AG09309 (cell line): ENCODE measurements at places on chromosomes 5 and 9.

DNA sequence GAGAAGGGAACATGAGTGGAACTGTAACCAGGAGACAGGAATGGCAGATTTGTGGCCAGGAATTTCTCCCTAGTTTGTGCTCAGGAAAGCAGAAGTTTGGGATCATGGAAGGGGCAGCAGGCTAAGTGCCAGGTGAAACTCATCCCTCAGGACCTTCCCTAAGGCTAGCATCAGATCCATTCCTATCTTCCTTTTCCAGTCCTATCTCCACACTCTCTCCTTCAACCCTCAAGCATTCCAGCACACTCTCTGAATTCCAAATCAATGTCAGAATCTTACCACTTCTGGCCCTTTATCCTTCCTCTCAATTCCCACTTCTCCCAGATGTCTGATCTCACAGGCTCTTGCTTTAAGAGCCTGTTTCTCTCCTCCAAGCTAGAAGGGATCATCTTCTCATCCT is 53.2 kb upstream of the GRIA1 start:
- no peak for DNase-seq

DNA sequence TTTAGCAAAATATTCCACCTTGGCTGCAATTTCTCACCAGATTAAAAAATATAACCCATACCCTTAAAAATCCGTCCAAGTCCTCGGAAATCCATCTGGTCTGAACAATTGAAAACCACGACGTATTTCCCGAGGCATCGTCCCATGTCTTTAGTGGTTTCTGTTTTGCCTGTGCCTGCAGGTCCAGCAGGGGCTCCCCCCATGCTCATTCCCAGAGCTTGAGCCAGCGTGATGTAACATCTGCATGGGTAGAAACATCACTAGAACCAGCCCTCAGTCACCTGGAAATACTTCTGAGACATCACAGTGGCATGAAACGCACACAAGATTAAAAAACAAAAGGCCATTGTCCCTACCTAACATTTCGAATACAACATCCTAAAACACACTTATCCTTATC is 114.0 kb downstream of the DNAH5 start:
- DNase-seq, result no peak

- DNase-seq, result no peak
These were observed 694.6 kb downstream of the DNAH5 start for GRCh38 chr5:13249854-13250253.

DNA sequence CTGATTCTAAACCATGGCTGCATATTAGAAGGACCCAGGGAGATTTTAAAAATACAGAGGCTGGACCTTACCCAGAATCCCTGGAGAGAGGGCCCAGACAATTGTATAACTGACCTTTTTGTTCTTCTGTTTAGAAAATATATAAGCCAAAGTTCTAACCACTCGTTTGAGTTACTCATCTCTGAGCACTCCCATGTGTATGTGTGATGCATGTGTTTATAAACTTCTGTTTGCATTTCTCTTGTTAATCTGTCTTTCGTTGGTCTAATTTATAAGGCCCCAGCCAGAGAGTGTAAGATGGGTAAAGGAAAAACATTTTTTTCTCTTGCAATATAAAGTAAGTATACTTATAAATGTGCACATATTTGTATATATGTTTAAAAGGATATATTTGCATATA is 443.9 kb downstream of the ZNF608 start:
- no peak for DNase-seq

- no peak for DNase-seq
These were observed 17.6 kb upstream of the LCP2 start for GRCh38 chr5:170315154-170315553.

DNA sequence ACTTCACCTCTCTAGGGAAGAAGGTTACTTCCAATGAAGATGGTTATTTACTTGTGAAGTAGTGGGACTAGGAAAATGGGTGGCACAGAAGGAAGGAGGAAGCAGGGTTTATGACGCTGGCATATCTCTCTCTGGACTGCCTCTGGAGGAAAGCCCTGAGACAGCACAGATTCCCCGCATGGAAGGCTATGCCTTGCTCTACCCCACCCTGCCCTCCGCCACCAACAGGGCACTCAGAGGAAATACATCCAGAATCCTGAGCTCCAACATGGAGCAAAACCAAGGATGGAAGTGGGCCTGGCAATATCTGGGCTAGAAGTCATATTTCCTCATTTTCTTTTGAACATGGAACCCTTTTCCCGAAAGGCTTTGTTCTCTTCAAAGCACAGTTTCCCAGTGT is 346.9 kb downstream of the ZSWIM6 start:
- DNase-seq, result no peak

- DNase-seq, result no peak
These were observed 54.6 kb upstream of the ECM2 start for GRCh38 chr9:92590377-92590776.

DNA sequence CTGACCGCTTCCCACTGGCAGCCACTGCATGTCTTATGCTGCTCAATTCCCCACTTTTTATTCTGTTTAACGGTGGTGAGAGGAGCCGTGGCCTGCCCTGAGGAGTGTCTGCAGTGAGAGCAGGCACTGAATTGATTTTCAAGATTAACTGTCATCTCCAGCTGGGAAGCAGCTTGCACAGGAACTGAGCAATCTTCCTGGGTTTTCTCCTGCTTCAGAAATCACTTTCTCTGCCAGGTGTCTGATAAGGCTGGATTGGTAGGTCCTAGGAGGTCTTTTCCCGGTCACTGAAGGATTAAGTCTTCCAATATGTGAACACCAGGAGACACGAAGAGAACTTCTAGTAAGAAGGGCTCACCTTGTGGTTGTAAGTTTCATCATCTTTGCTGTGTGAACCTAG is 181.1 kb upstream of the RAD23B start:
- DNase-seq, result no peak

GRCh38 chr5:147902609-147903115 is 3.7 kb downstream of the C5orf46 start:
- DNase-seq, result no peak

- no peak for DNase-seq
These were observed 4.3 kb downstream of the CNOT8 start for GRCh38 chr5:154862766-154863165.

GRCh38 chr5:43281840-43282658 is 31.2 kb downstream of the HMGCS1 start:
- no peak for DNase-seq

GRCh38 chr5:115309751-115310370 is 13.4 kb upstream of the CCDC112 start:
- peak; percentile 13 for DNase-seq

GRCh38 chr9:7132605-7133004 is 374.8 kb downstream of the KDM4C start:
- DNase-seq, result no peak

- DNase-seq, result no peak
These were observed 1.5 kb downstream of the RASGRF2 start for GRCh38 chr5:80961376-80962281.

- DNase-seq, result no peak
These were observed 24.8 kb downstream of the RANBP3L start for GRCh38 chr5:36276864-36277263.

DNA sequence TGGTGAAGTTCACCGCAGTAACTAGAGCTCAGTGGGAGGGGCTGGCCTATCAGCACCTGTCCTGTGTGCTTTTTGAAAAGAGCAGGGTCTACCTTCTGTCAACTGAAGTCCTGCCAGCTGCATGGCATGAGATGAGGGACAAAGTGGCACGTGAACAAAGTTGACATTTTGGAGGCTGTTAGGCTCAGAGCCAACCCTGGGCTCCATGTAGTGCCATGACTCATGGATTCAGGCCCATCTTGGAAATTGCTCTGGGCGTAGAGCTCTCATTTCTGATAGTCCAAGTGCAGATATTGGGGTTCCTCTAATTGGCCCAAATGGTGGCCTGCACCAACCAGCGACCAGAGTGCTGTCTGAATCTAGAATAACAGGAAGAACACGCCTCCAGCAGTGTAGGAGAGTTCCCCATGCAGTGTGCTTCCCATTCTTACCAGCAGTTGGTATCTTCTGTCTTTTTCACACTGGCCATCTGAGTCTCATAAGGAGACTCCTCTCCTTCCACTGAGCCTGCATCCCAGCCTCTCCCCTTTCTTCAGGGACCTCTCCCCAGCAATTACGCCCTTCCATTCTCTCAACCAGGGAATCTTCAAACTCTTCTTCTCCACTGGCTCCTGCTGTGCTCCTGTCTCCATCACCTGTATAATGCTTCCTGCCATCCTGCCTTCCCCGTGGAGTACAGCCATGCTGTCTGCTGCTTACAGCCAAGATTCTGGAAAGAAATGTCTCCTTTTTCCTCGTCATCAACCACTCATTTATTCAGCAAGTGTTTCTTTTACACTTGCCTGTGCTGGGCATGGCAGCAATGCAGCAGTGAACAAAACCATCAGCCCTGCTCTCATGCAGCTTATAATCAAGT is 30.4 kb downstream of the IRF1 start:
- DNase-seq, result no peak

DNA sequence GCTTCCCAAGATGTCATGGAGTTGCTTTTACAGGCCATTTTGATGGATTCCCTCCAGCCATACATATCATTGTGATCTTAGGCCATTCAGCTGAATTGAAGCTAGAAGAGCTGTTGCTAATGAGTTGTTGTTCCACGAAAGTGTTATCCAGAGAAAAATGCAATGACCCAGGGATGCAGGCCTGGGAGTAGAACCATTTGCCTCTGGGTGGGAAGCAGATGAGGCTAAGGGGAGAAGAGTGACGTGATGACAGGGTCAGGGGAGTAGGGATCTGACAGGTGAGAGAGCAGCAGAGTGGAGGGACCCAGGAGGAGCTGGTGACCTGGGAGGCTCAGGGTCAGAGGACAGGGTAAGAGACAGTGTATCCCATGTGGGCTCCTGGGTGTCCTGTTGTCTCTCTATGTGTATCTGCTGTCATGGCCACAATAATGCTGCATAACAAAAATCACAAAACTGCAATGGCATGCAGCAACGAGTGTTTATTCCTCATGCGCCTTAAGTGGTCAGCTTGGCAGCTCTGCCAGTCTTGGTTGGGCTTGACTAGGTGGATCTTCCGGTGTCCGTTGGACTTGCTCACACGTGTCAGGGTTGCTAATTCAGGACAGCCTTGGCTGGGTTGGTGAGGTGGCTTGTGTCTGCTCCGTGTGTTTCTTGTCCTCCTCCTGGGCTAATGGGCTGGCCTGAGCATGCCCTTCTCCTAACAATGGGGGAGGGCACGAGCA is 90.6 kb downstream of the LIFR start:
- DNase-seq, result no peak

- DNase-seq, result no peak
These were observed 287.5 kb downstream of the SMARCA2 start for GRCh38 chr9:2302606-2303005.

GRCh38 chr5:78483809-78484521 is 123.5 kb downstream of the SCAMP1 start:
- DNase-seq, result no peak

DNA sequence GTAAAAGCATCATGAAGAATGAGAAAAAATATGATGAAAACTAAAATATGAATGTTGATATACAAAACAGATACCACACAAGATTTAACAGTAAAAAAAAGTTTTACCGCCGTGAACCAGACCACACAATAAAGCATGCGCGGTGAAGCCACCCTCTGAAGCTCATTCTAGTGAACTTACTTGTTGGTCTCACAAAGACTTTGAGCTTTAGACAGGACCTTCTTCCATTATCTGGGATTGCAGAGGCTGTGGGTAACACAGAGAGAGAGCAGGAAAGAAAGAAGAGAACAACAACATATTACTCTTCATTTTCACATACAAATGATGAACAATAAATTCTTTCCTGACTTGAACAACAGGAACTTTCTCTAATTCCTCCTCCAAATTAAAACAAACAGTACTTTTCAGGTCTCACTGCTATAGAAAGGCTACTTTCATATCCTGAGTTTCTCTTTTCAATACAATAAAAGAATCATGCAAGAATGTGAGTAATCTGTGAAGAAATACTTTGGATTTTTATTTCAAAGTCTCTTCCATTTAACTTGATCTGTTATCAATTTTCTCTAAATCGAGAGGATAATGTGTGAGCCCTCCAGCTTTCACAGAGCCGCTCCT is 283.1 kb downstream of the EFNA5 start:
- DNase-seq, result no peak

DNA sequence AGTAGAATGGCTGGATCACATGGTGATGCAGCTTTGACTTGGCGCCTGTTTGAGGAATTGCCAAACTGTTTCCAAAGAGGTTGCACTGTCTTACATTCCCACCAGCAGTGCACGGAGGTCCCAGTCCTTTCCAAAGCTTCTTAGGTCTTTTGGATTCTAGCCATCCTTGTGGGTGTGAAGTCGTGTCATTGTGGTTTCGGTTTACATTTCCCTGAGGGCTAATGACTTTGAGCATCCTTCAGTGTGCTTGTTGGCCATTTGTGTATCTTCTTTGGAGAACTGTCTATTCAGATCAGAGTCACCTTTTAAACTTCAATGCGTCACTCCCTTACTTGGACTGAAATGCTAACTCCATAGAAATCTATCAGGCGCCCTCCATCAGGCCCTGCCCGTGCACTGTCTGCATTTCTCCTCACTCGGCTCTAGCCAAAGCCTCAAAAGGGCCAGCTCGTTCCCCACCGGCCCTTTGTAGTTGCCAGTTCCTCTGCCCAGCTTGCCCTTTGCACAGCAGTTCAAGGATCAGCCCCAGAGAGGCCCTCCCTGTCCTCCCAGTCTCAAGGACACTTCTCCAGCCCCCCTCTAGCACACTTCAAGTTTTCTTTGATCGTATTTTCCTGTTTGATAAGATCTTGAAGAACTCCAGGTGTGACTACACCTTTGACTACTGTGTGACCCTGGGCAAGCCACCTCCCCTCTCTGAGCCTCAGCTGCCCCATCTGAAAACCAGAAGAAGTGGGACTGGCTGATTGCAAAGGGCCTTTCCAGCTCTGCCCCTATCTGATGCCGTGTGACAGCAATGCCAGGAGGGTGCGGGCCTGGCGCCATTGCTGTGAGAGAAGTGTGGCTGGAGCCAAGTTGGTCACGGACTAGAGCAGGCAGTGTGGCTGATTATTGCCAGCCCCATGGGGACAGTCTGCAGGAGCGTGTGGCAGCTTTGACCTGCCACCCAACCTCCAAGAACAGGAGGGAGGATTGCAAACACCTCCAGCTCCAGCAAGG is 5.6 kb downstream of the HRH2 start:
- DNase-seq, result no peak

- DNase-seq, result peak; percentile 97
These were observed 36.3 kb upstream of the BASP1 start for GRCh38 chr5:17180864-17181723.

DNA sequence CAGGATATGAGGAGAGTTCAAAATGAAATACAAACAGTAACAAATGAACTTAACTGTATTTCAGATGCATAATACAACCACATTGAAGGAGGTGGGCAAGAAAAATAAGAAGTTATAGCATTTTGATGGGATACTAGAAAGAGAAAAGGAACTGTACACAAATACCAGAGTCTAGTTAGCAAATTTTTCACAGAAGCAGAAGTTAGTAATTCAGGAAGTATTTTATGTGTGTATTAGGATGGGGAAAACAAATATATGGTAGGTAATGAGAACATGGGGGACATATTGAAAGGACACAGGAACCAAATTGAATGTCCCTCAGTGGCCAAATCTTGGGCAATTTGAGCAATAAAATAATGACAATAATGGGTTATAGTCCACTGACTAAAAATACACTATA is 18.4 kb downstream of the GM2A start:
- no peak for DNase-seq

- no peak for DNase-seq
These were observed 145.5 kb downstream of the ERCC6L2 start for GRCh38 chr9:96020792-96021550.

GRCh38 chr9:136847088-136847825 is 2.0 kb upstream of the PHPT1 start:
- no peak for DNase-seq
